ENCODE measurements at places on chromosomes 16 and 17.

- no peak for DNase-seq
These were observed 218.2 kb upstream of the CHMP6 start for GRCh38 chr17:80773243-80773991.

DNA sequence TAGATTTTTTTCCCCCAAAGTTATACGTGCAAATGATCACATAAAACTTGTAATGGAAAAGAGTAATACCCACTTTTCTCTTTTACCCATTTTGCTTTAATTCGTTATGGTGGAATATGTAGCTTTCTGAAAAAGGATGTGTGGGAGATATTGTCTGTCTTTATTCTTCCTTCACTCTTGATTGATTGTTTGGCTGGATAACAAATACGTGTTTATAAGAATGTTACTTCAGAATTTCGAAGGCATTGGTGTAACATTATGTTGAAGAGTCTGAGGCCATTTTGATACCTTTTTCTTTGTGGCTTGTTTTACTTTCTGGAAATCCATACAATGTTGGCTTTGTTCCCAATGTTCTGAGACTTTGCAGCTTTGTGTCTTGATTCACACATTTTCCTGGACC, 71.4 kb downstream of the BCAS3 start:
- DNase-seq: no peak

GRCh38 chr17:41403404-41404023, 6.1 kb upstream of the KRT31 start:
- no peak for DNase-seq

GRCh38 chr17:57210972-57211411, 45.3 kb upstream of the MSI2 start:
- DNase-seq: no peak

- no peak for DNase-seq
These were observed 37.8 kb downstream of the GNA13 start for GRCh38 chr17:65018610-65019316.

- DNase-seq: no peak
These were observed 27.1 kb downstream of the CDH13 start for GRCh38 chr16:82653550-82654511.

DNA sequence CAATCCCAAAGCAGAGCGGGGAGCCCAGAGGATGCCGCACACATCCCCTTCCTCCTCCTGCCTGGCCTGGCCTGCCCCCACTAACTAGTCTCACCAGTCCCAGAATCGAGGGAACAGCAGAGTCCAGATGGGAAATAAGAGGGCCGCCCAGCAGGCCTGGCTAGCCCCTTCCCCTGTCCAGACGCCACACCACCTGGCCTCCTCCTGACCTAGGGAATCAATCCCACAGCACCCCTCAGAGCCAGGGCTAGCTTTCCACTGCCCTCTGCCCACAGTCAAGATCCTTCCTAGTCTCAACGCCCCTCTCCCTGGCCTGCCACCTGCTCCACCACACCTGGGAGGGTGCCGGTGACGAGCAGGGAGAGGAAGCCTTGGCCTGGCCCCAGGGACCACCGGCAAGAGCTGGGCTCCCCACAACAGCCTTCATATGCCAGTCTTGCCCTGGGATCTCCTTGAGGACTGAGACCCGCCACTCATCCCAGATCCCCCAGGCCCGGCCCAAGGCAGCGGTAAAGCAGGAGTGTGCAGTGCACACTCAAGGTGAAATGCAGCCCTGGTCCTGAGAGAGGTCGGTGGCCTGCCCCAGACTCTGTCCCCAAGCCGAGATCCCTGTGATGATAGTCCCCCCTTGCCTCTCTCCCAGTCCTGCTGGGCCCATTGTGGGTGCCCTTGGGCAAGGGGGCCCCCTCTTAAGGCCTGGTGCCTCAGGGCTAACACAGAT, 27.9 kb downstream of the KATNB1 start:
- DNase-seq: no peak

DNA sequence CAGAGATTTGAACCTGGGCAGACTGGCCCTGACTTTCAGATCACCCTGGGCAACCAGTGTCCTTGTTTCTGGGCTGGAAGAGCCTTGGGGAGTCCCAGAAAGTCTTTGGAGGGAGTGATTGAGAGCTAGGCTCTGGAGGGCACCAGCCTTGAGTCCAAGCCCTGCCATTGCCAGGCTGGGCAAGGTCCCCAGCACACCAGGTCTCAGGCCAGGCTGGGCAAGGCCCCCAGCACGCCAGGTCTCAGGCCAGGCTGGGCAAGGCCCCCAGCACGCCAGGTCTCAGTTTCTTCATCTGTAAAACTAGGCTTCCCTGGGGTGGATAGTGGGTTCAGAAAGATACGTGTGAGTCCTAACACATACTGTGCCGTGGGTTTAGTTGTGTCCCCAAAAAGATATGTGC, 135.0 kb downstream of the IRF8 start:
- no peak for DNase-seq

- no peak for DNase-seq
These were observed 4.4 kb downstream of the XPO6 start for GRCh38 chr16:28207399-28207798.

DNA sequence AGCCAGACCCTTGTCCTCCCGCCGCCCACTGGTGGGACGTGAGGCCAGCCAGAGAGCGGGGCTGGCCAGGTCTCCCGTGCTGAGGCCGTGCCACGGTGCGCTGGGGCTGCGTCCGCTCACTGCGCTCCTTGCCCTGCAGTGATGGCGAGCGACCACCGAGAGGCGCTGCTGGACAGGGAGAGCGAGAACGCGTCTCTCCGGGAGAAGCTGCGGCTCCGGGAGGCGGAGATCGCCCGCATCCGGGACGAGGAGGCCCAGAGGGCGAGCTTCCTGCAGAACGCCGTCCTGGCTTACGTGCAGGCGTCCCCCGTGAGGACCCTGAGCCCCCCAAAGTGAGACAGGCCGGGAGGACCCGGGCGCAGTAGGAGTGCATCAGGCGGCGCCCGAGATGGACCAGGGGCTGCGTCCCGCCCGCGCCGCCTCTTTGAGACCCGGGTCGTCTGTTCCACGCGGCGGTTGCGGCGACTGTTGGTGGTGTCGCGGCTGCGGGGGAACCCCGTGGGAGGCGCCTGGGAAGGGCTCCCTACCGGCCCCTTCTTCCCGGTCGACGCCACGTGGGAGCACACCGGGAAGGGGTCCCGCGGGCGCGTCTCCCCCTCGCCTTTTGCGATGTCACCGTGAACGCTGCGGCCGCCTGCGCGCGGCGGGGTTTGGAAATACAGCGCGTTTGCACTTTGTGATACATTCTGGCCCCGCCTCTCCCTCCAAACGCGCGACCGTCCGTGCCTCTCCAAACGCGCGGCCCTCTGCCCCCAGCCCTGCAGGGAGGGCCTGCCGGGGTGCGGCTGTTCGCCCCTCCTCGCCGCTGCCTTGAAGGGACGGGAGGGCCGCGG, 792 bp upstream of the RAC3 start:
- DNase-seq: peak; percentile 72

DNA sequence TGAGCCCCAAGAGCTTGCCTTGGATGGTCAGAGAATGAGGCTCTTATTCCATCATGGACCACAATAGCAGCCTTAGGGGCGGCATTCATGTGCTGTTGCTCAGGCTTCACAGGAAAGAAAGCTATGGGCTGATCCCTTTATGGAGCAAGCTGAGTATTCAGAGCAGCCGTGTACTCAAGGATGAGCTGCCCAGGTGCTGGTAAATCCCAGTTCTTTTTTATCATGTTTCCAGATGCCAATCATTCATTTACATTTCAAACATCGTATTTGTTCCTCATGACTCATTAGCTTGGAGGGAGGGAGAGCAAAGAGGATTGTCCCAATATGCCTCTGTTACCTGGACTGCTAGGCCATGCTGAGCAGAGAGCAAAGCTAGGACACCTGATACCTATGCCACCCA, 475.7 kb downstream of the SHISA9 start:
- DNase-seq: no peak

DNA sequence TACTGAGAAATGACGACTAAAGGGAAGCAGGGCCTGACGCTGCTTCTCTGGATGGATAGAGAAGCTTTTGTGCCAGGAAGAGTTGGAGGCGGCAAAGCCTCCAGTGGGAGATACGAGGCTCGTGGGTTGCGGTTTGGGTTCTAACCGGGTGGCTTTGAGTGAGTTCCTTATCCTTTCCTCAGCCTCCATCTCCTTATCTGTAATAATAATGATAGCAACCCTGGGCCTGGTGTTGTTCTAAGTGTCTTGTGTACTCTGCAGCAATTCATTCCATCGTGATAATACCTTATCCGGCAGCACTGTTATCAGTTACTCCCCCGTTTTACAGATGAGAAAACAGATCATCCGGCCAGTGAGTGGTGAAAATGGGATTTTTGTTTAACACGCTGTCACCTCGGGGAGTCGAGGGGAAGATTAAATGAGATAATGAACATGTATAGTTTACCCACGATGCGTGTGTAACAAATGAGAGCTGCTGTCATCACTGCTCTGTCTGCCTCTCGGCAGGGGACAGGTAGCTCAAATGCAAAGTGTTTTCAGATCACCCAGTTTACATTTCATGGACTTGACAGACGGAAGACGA, 52.0 kb upstream of the LHX1 start:
- DNase-seq: no peak

GRCh38 chr17:81019563-81020442, 15.1 kb upstream of the BAIAP2 start:
- DNase-seq: no peak

GRCh38 chr16:64687786-64688185, 434.1 kb downstream of the CDH11 start:
- DNase-seq: no peak

- no peak for DNase-seq
These were observed 26.6 kb downstream of the MXRA7 start for GRCh38 chr17:76683921-76684745.

GRCh38 chr17:80664217-80664790, 119.7 kb downstream of the RPTOR start:
- no peak for DNase-seq

DNA sequence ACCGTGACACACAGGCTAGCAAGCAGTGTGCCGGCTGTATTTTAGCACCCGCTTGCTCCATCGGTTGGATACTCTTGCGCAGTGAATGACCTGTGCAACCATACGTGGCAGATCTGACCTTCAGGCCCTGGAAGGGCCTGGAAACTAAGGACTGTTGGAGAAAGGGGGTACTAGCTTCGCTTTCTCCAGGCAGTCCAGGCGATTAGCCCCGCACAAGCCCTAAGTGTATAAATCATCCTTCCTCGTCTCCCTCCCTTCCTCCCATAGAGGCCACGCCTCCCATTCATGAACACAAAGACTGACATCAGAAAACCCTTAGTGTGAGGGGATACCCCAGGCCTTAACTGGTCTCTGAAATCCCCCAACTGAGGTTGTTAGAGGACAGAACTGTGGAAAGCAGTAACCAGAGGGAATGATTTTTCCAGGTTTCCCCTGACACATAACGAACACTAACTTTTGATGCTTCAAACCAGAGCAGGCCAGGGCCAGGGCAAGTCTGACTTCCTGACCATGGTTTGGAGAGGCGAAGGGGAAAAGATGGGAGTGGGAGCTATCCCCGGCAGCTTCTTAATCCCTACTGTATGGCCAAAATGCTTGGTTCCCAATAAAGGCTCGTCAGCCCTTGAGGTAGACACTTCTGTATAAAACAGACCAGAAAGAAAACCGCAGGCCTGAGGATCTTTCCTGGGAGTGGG, 1.4 kb upstream of the DYNLL2 start:
- DNase-seq: no peak

DNA sequence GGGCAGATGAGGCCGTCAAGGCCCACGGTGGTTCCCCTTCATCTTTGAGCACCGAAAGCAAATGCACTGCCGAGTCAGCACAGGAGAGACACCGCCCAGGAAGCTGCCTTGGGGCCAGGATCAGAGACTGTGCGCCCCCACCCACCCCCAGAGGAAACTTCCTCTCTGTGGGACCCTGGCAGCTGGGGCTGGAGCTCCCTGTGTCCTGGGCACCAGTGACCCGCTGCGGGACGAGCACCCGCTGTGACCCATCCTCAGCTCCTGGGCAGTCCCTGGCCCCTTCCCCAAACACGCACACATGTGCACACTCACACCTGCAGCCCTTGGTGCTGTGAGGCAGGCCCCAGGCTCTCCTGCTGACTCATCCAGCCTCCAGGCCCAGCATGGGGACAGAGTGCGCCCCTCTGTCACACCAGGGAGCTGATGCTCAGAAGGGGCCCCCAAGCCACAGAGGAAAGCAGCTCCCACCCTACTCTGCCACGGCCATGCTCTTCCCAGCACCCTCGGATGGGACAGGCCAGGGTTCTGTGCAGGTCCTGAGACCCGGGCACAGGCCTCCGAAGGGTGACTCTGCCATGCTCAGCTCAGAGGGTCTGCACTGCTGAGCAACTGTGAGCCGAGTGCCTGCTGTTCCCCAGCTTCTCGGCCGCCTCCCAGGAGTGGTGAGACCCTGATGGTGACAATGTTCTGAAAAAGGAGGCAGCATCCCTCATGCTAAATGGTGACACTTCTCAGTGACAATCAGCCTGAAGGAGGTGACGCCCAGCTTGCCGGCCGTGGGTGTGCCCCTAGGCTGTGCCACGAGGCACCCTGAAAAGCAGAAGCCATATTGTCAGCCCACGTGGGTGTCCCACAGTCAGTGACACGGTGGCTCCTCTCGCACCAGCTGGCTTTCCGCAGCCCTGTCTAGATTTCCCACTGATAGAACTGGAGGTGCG, 3.6 kb downstream of the PIEZO1 start:
- peak; percentile 22 for DNase-seq

DNA sequence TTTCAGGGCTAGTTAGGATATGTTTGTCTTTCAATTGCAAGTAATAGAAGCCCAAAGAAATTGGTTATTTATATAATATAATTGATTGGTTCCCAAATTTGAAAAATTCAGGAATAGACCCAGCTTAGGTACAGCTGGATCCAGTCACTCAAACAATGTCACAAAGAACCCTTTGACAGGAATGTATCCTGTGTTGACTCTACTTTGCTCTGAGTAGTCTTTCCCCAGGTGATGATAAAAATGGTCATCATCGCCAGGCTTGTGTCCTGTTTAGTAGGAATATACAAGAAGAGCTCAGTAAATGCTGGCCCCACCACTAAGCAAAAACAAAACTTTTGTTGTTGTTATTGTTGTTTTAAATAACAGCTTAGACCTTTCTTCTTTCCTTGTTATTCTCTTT, 35.0 kb downstream of the MAPT start:
- DNase-seq: no peak

- no peak for DNase-seq
These were observed 7.8 kb downstream of the LGALS3BP start for GRCh38 chr17:78971756-78972506.

- DNase-seq: no peak
These were observed 17.6 kb downstream of the NUP93 start for GRCh38 chr16:56747486-56748045.

DNA sequence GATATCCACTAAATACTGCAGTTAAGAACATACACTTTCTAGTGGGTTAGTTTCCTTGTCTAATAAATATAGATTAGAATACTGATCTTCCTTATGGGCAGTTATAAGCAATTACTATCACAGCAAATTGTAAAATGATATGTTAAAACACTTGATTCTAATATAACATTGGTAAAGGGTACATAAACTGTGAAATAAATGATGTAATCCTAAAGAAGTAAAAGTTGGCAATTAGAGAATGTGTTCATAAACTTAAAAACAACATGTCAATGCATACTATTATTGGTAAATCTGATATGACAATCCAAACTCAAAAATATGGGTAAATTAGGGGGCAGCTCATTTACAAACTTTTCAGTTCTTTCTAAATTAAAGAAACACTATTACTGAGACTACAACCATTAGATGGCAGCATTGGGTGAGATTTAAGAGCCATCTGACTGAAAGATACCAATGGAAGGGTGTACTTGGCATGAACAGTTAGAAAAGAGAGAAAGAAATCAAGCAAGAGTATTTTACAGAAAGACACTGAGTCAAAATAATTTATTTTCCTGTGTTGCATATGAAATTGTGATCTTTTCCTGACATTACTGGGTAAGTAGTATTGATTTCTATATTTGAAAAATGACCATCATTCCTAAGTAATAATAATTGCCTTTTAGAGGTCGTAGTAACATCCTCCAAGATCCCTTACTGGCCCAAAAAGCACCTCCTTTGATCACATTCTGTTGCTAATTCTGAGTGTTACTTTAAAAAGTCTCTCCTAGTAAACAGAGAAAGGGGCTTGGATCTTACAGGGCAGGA, 119.6 kb downstream of the SPAG9 start:
- DNase-seq: no peak

Measured in effector CD8-positive, alpha-beta T cell (primary cell).